ENCODE measurements at places on chromosomes 7 and 10.

DNA sequence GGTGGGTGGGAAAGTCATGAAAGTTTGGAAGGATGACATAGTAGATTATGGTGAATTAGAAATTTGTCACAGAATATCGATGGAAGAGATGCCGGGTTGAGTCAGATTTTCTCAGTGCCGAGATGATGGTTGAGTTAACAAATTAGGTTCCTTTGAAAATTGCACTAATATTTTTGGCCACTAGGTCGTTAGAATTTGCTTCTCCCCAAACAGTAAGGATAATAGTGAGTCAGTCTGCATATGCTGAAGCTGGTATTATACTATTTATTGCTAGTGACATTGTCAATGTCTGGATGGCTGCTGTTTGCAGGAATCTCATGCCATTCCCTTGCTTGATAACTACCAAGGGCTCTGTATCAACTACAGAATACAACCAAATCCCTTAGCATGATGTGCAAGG, 37.7 kb upstream of the MINDY3 start:
- no peak for DNase-seq

GRCh38 chr10:20743942-20744341, 153.2 kb downstream of the NEBL start:
- DNase-seq, result no peak

- DNase-seq, result no peak
These were observed 55.8 kb upstream of the MRLN start for GRCh38 chr10:59808896-59809643.

- DNase-seq, result peak; percentile 26
These were observed 193.1 kb downstream of the COBL start for GRCh38 chr7:51123322-51124019.

DNA sequence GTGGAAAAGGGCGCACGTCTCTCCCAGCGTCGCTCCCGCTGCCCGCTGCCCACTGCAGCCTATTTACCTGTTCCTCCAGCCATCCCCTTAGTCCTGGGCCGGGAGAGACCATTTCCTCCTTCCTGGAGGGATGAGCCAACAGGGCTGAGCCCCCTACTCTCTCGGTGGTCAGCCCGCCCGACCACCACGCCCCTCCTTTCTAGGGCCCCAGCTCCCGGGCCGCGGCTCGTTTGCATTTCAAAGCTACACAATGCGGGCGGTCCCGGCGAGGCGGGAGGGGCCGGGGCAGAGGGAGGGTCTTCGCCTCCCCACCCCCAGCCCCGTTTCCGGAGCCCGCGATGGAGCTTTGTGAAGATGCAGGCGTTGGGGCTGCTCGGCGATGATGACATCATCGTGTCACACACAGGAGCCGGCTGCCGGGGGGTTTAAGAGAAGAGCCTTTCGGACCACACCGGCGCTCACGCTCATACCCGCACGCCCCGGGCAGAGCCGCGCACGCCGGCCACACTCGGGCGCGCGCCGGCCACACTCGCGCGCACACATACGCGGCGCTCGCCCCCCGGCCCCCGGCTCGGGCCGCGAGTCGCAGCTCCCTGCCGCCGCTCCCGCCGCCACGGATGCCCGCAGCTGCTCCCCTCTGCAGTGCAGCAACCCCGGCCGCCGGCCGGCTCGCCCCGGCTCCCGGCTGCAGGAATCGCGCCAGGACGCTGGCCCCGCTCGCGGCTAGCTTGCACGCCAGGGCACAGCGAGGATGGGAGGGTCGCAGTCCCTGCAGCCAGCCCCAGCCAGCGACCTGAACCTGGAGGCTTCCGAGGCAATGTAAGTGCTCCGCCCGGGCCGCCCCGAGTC, 107.7 kb upstream of the BTBD16 start:
- no peak for DNase-seq

GRCh38 chr7:157426463-157427301, 89.9 kb downstream of the DNAJB6 start:
- DNase-seq, result no peak

DNA sequence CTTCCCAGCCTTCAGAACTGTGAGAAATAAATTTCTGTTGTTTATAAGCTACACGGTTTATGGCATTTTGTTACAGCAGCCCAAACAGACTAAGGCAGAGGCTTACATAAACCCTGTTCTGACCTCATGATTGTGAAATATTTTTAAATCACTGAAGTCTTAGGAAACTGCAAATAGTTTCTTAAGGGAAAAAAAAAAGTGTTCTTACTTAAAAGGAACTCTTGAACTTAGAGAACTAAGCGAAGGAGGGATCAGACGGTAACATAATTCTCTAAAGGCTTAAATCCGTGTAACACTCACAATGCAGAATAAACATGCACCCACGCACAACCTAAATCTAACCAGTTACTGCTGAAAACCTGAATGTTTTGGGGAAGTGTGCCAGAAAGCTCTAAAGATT, 749.1 kb upstream of the LRRTM3 start:
- no peak for DNase-seq

- DNase-seq, result no peak
These were observed 340.9 kb downstream of the LRMDA start for GRCh38 chr10:75772153-75772887.

DNA sequence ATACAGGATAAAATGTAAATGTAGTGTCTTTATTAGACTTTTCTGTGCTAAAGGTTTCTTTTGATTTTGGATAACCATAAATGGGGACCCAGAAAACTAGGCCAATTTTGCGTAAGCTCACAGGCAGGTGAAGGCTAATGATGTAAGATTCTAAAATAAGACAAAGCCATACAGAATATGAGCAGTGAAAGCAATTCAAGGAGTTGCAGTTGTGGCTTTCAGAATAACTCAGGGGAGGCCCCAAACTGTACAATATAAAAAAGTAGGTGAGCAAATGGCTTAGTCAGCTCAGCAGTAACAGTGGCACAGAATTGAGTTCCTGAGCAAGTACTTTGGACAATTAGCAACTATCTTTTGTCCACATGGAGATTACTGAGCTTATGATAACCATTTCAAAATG, 81.7 kb upstream of the NRP1 start:
- no peak for DNase-seq

DNA sequence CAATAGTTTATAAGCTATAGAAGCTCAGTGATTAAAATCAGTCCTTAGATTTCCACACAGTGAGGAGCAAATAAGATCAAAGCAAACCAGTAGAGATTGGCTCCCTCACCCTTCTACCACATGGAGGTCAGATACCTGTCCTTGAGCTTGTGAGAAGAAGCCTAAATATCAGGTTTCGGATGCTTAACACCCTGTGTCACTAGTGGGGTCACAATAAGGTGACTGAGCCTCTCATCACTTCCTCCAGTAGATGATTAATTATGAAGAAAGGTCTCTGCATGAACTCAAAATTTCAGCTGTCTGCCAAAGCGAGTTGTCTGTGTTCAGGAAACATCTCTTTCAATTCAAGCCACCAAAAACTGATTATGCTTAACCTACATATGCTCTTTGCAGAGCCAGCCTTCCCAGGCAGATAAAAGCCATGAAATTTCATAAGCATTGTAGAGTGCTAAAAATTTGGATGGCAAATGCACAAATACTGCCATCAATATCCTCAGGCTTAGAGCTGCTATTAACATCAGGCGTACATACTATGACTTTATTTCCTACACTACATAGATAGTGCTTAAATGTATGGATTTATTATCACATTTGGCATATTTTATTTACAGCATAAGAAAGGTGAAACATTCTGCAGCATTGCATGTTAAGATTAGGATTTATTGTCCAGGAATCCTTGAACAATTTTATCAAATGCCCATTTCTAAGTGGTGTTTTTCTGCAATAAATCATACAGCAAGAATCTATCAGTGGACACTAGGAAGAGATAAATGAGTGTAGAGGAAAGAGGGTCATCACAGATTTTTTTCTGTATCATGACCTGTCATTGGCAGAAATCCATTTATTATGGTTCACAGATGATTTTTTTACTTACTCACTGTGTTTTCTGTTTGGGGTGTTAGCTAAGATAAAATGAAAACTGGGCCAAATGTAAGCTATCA, 285.1 kb upstream of the SP8 start:
- DNase-seq, result no peak

DNA sequence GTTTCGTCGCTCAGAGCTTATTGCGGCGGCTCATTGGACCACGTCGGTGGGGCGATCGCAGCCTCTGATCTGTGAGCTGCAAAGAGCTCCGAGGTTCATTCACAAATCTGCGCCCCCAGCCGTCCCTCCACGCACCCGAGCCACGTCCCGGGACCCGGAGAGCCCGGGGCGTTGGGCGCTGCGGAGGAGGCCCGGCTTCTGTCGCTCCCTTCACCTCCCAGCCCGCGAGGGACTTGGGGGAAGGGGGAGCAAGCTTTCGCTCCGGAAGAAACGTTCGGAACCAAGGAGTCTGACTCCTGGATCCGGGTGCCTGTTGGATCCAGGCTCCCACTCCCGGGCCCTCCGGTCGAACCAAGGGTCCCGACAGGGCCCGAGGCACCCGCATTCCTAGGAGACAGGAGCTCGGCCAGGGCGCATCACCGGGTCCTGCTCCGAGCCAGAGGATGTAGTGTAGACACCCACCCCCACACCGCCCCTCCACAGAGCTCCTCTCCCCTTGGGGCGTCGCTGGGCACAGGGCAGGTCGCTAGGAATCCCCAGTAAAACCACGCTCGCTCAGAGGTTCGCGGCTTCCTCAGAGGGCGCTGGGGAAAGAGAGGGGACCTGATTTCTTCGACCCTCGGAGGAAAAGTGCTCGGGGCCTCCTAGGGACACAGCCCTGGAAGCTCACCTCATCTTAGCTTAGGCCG, 7.9 kb upstream of the EN2 start:
- no peak for DNase-seq

DNA sequence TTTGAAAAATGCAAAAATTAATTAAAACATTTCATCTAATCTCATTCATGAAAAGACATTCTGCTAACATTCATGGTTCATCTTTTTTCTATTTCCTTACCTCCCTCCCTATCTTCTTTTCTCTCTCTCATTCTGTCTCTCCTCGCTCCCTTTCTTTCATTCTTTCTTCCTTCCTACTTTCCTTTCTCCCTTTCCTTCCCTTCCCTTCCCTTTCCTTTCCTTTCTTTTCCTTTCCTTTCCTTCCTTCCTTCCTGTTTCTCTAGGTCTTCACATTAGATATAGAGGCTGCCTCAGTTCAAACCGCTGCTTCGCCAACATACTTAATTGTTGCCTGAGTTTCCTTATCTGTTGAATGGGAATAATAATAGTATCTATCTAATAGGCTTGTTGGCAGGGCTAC, 21.9 kb downstream of the SFRP4 start:
- no peak for DNase-seq

DNA sequence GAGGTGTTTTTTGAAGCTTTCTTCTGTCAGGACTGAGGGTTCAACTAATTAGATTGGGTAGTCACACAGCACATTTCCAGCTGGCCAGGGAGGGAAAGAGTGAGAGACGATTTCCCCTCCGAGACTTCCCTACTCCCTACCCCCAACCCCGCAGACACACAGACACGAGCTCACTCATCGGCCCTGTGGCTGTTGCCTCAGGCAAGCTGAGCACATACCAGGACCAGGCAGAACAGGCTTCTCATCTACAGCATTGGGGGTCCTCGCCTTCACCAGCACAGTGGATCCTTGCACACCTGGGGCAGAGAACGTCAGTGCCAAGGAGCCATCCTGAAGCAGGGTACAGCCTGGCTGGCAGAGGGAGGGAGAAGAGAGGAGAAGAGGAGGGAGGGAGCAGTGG, 144.1 kb downstream of the TMEM178B start:
- no peak for DNase-seq

GRCh38 chr7:80624763-80625162, 13.7 kb upstream of the CD36 start:
- DNase-seq, result no peak

GRCh38 chr7:73833251-73833919, 2.6 kb downstream of the CLDN4 start:
- no peak for DNase-seq

DNA sequence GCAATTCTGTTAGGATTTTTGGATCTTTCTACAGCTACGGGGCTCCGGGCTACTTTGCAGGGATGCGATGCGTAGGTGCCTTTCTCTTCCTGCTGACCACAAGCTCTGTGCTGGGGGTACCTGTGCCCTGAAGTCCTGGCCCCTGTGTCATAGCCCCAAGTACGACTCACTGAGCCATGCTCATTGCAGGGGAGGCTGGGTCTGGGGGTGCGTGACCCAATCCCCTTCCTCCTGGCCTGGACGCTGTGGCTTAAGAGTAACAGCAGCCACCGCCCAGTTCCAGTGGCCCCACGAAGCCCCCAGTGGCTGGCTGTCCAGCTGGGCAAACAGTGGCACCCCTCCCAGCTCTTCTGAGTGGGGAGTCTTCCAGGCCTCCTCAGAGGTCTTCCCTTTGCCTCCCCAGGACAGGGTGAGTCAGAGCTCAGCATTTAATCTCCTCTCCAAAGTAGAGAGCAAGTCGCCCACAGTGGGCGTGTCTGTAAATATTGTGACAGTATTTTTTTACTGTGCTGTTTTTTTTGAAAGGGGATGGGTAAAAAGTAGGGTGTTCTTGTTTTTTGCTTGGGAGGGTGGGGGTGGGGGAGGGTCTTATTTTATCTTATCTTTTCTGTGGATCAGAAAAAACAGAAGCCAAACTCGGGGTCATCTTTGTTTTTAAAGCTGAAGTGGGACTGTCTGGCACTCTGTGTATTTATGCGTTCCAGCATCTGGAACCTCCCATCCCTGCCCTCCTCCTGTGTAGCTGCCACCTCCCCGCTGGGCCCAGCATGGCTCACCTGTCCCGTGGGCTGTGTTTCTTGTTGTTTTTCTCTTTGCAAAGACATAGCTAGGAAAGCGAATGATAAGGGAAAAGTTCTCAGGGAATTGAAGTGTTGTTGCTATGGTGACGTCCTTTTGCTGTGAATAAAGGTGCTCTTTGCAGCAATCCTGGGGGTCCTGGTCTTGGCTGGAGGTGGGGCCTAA, 8.2 kb downstream of the LFNG start:
- no peak for DNase-seq

DNA sequence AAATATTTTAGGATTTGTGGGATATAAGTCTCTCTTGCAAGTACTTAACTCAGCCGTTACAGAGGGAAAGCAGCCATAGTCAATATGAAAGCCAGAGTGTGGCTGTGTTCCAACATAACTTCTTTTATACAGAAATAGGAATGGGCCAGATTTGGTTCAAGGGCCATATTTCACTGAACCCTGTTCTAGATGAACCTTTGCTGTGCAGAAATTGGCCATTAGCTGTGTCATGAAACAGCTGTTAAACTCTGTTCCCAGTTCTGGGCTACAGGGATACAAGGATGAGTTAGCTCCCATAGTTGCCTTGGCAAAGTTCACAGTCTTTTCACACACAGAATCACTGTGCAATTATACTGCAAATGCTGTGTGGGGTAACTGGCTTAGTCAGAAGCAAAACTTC, 213.9 kb upstream of the LRRN3 start:
- no peak for DNase-seq

- DNase-seq, result no peak
These were observed 95.0 kb downstream of the PON1 start for GRCh38 chr7:95229301-95229700.

DNA sequence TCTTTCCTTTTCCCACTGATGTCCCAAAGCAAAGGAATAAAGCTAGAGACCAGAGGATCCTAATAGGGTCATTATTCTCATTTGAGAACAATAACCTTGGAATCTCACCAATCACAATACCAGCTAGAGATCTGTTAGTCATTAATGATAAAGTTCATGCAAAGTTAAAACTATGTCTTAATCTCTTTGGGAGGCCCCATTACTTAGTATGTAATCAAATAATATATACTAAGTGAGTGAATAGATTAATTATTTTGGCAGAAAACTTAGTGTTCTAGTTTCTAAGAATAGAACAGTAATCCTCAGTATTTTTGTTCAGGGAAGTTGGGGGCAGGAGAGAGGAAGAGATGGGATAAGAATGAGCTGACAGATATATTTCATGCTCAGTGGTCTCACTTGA, 227.2 kb downstream of the MTERF1 start:
- DNase-seq, result no peak

Measured in stimulated activated CD4-positive, alpha-beta T cell treated with anti-CD3 and anti-CD28 coated beads, Interleukin-1b, Interleukin-23, amount 100 ng/mL, for 1 hour (primary cell).